Amniotic stem cell (primary cell): ENCODE measurements at places on chromosomes 7 and 10.

- DNase-seq, result no peak
These were observed 72.9 kb downstream of the CDK14 start for GRCh38 chr7:90668992-90669391.

DNA sequence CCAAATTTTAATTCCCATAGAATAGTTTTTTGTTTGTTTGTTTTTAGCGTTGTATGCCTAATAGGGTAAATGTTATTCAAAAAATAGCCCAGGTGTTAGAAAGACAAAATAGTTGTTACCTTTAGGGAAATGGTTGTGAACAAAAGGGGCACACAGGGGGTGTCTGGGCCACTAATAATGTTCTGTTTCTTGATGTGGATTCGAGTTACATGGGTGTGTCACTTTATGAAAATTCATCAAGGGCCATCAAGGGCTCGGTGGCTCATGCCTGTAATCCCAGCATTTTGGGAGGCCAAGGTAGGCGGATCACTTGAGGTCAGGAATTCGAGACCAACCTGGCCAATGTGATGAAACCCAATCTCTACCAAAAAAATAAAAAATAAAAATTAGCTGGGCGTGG lies 531.8 kb upstream of the C7orf33 start:
- DNase-seq, result no peak

GRCh38 chr7:127207230-127207629 lies 45.5 kb downstream of the GRM8 start:
- DNase-seq, result no peak

DNA sequence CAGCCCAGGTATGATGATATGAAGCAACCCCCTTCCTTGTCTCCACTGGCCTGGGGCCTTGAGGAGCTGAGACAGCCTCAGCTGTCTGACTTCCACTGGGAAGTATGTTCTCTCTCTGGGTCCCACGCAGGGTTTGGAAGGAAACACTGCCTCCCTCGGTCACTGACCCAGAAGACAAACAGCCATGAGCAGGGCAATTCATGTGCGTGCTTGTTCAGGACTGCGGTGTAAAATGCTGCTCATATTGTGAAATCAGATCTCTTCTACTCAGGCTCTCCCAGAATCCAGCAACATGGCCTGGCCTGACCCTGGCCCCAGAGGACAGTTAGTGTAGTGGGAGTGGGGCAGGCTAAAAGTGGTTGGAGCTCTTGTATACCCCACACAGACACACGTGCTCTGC lies 2.8 kb downstream of the CLCN1 start:
- DNase-seq, result no peak

DNA sequence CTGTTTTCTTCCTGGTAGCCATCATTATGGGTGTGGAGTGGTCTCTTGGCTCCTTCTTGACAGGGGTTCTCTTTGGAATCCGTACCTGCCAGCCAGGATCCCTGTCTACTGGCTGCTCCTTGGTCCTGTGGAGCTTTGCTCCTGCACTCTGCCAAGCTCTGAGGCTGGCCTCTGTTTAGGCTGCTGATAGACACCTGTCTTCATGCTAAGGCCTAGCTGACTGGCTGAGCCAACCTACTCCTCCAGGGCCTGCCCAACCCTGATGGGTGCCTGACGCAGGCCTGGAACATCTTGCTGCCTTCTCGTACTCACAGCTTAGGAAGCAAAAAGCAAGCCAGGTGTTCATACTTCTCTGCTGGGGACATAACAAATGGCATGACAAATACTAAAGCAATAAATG lies 333.6 kb upstream of the ZNF32 start:
- no peak for DNase-seq
